ENCODE measurements at places on chromosomes 7 and 10.

GRCh38 chr10:116810120-116810500, 39.2 kb upstream of the ENO4 start:
- DNase-seq = no peak

GRCh38 chr10:125208854-125209565, 48.6 kb upstream of the CTBP2 start:
- no peak for DNase-seq

- DNase-seq = no peak
Measured at GRCh38 chr10:114584419-114584818, 73.7 kb downstream of the ABLIM1 start.

DNA sequence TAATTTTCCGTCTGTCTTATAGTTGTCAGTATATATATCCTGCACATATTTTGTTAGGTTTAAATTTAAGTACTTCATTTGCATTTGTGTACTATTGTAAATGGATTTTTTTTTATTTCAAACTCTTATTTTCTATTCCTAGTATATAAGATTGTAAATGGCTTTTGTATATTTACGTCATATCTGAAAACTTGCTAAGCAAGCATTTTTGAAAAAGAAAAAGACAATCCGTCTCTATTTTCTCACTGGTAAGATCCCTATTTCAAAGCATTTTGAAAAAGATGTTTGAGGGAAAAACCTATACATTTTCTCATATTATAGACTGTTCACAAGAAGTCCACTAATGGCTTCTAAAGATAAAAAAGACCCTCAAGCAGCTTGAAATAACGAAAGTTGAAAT, 1.2 kb upstream of the LYZL1 start:
- DNase-seq = no peak

DNA sequence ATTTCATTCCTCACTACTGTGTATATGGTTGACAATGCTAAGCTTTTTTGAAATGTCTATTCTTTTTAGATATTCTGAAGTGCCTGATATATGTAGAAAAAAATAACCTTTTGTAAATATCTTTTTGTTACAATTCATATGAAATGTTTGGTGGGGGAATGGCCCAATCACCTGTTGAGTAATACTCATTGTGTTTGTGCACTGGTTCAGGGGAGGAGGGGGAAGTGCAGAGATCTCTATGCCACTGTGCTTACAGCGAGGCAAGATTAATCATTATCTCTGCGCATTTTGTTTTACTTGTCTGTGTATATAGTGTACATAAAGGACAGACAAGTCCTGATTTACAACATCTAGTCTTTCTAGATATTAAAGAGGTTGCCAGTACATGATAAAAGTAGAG, 25.2 kb downstream of the NUP42 start:
- no peak for DNase-seq

- no peak for DNase-seq
Measured at GRCh38 chr7:129186749-129187260, 1.6 kb upstream of the SMO start.
